A172 (cell line): ENCODE measurements at places on chromosomes 6 and 20.
A peak's percentile ranks its signal among the peaks of the same experiment; 100 is the strongest.

DNA sequence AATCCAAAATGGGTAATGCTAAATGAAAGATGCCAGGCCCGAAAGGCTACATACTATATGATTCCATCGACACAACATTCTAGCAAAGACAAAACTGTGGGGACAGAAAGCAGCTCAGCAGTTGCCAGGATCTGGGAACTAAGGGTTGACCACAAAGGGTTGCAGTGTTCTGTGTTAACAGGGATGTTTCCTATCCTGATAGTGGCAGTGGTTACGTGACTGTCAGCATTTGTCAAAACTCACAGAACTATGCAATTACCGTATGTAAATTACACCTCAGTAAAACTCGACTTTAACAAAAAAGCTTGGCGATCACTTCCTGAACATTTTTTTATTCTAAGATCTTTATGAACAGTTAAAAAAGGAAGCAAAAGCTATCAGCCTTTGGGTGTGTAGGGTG, 83.9 kb downstream of the BANF2 start:
- no peak for DNase-seq

GRCh38 chr6:104630955-104631354, 228.8 kb downstream of the HACE1 start:
- no peak for DNase-seq

DNA sequence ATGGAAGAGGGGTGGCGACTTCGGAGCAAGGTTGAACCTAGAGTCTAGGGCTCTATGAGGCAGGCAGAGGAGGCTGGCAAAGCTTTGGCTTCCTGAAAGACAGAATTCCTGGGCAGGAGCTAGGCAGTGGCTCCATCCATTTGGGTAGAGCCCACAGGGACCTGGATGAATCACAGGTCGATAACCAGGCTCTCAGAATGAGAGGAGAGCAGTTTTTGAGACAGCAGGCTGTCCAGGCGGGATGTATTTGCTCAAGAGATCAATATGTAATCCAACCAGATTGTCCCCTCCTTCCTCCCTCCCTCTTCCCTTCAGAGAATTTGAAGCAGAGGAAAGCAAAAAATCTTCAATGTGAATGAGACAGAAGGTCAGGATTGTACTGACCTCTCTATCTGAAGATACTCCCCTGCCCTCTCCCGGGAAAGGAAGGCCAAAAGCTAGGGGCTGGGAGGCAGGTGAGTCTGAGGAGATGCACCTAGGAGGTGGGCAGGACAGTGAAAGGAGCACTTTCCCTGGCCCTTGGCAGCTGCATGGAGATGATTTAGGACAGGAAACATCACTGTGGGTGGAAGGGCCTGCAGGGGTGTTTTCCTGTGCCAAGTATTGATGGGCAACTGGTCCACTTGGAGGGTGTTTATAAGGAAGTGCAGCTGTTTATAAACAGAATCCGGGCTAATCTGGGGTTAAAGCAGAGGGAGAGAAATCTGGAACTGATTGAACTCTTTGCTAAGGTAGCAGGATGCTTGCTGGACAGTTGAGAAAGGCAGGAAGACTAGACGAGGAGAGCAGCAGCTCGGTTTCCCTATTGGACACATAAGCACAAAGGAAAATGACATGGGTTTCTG, 212.4 kb upstream of the LRFN2 start:
- DNase-seq: no peak

DNA sequence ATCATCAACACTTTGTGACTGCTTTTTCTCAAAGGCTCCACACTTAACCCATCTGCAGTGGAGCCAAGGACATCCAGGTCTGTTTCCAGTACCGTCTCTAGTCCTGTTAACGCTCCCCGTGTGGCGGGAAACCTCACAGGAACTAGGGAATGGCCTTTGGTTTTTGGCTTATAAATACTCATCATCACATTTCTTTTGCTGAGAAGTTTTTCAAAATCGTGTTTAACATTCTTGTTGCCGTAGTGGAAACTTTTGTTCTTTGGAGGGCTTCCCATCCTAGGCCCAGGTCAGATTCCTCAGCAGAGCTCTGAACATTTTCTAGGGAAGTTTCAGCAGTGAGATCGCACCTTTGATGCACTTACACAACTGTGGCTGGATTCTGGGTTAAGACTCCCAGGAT, 24.6 kb downstream of the DAAM2 start:
- DNase-seq: no peak

DNA sequence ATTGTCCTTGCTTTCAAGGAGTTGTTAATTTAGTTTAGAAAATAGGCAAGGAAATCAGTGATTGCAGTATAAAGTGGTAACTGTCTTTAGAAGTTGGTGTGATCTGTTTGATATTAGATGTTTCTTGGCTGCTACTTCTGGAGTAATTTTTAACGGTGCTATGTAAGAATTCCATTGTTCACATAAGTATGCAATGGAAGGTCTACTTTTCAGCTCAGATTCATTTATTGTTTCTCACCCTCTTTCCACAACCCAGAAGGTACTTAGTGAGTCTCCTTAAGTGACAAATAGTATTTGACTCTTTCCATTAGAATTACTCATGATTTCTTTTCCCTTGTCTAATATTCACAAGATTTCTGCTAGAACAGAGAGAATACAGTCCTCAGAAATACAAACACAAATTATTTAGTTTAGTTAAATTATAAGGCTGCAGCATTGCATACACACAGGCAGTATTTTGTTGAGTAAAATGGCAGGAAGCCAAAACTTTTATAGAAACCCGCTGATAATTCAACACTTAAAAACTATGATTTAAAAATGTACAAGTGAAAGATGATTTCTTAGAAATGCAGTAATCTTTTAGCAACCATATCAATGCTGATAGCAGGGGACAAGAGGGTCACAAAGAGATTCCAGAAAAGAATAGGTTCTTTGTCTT, 554.3 kb downstream of the CD109 start:
- no peak for DNase-seq

- DNase-seq: no peak
These were observed 155.3 kb upstream of the MAFB start for GRCh38 chr20:40844332-40844731.

DNA sequence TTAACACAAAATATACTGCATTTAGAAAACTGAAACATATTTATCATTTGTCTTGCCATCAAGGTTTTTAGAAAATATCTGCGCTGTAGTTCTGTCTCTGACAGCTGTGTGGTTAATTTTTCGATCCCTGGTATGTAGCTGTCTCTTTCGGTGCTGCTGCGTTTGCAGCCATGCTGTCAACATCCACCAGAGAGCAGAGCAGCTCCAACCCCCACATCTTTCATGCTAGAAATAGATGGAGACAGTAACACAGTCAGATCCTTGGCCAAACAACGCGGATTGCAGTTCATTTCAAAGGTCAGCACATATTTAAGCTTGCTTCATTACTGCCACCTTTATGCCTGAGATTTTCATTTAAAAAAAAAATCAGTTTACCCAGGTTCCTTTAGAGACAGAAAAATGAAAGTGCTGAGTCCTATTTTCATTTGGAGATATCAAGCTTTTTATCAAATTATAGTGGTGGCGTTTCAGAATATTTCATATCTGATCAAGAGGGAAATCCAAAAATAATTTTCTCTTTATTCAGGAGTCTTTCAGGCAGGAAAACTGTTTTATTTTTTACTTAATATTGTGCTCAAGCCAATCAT, 157.7 kb upstream of the MMS22L start:
- DNase-seq: peak; percentile 13
